ENCODE measurements at places on chromosomes 3 and 15. TPM values are rescaled to one million over a fixed set of nuclear protein-coding genes. Genes with fewer than 3 reads are reported as not detected.

- H3K4me3 ChIP-seq: no peak overlapping the region
- no peak overlapping the region for H3K27ac ChIP-seq
- no peaks in the 10 kb centered on the region for H3K36me3 ChIP-seq
- peaks cover 10% of the 10 kb centered on the region for H3K4me1 ChIP-seq
- H3K27me3 ChIP-seq: no peaks in the 10 kb centered on the region
- no peak for DNase-seq
Observed at GRCh38 chr3:123324880-123325765, 123.4 kb downstream of the SEC22A start.

DNA sequence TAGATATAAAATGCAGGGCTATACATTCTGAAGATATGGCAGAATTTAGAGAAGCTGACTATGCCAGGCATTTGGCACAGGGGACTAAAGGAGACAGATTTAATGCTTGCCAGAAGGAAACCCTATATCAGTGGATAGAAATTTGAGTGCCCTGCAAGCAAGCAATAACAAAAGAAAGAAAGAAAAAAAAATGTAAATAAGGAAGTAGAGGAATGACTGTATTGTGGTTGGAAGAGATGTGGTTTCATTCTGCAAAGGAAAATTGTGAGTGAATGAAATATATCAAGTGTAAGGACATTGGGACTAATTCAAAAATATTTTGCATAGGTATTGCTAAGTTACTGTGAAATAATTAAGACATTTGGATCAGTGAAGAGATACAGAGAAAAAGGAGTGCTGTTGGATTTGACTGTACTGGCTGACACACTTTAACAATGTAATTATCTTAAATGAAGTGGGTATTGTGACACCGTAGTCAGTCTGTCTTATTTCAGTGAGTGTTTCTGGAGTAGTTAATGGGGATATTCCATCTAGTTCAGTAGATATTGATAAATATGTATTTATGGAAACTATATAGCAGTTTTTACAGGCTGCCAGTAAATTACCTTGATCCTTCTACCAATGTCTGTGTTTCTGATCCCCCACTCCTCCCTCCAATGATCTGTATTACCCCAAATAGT lies 418.2 kb downstream of the CNTN4 start:
- no peak overlapping the region for H3K4me3 ChIP-seq
- H3K27ac ChIP-seq: no peak overlapping the region
- no peaks in the 10 kb centered on the region for H3K27me3 ChIP-seq

DNA sequence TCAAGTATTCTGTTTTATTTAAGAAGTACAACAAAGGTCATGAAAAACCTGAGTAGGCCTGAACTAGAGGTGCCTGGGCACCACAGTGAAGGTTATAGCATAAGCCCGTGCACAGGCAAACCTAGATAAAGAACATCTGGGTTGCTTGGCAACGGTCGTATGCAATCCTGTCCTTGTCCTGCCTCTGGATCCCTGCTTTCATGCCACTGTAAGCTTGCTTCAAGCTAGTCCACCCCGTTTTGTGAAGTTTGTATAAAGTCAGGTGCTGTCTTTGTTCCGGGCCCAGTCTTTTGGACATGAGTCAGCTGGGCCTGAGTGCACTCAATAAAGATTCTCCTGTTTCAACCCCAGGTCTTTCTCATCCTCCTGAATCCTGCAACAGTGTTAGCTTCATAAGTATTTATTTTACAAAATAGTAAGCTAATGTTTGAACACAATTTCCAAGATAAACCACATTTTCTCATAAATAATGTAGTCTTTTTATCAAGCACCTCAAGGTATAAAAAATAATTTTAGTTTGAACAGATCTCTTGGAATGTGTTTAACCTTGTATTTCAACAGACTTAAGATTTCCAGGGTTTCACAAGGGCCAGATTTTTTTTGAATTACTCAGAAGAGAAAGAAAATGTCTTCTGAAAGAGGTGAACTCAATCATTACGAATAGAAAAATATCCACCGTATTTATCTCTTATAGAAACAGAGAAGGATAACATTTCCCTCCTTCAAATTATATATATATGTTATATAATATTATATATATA lies 14.3 kb upstream of the SLC9C1 start:
- no peak overlapping the region for H3K27ac ChIP-seq
- no peak for DNase-seq

- H3K27me3 ChIP-seq: no peaks in the 10 kb centered on the region
- no peaks in the 10 kb centered on the region for H3K4me1 ChIP-seq
- no peaks in the 10 kb centered on the region for H3K36me3 ChIP-seq
- no peak for DNase-seq
Observed at GRCh38 chr15:76954744-76955143, 23.2 kb downstream of the RCN2 start.

DNA sequence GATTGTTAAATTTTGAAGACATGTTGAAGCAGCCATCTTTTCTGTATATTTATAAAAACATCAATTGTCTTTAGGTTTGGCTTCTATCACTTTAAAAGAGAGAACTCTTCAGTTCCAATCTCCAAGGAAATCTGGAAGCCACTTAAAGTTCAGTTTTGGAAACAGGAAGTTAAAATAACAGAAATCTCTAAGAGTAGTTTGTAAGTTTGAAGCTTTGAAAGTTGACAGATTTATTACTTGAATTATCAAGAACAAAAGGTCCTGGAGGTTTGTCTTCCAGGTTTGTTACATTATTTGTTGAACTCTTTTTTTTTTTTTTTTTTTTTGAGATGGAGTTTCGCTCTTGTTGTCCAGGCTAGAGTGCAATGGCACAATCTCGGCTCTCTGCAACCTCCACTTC lies 30.0 kb downstream of the RNF111 start:
- no peaks in the 10 kb centered on the region for H3K36me3 ChIP-seq
- no peaks in the 10 kb centered on the region for H3K4me1 ChIP-seq
- H3K27ac ChIP-seq: no peak overlapping the region
- H3K4me3 ChIP-seq: no peak overlapping the region
- no peaks in the 10 kb centered on the region for H3K27me3 ChIP-seq

GRCh38 chr15:67968966-67969365 lies 85.1 kb upstream of the PIAS1 start:
- H3K27ac ChIP-seq: no peak overlapping the region
- no peaks in the 10 kb centered on the region for H3K27me3 ChIP-seq
- H3K36me3 ChIP-seq: no peaks in the 10 kb centered on the region
- no peaks in the 10 kb centered on the region for H3K4me1 ChIP-seq
- DNase-seq: no peak

GRCh38 chr15:89964232-89964954 lies 36.7 kb upstream of the ZNF710 start:
- no peaks in the 10 kb centered on the region for H3K36me3 ChIP-seq
- H3K4me1 ChIP-seq: no peaks in the 10 kb centered on the region
- no peak overlapping the region for H3K4me3 ChIP-seq
- H3K27ac ChIP-seq: no peak overlapping the region
- DNase-seq: no peak

Gene UBA3
- 49.4 TPM for total RNA-seq

Gene FMN1
- total RNA-seq: 50.7 TPM

Gene RGMA
- total RNA-seq: 14.4 TPM

Gene GPR171
- 0.48 TPM for total RNA-seq

Gene RASGRP1
- 4.8 TPM for total RNA-seq

Measured in breast epithelium (tissue), 4 donors.